ENCODE measurements at places on chromosomes 7 and 10. TPM values are rescaled to one million over a fixed set of nuclear protein-coding genes. Genes with fewer than 3 reads are reported as not detected.

GRCh38 chr7:36288501-36288900 is 101.2 kb upstream of the ANLN start:
- no peak for DNase-seq

GRCh38 chr10:30456266-30456665 is 22.3 kb downstream of the MAP3K8 start:
- DNase-seq = no peak

DNA sequence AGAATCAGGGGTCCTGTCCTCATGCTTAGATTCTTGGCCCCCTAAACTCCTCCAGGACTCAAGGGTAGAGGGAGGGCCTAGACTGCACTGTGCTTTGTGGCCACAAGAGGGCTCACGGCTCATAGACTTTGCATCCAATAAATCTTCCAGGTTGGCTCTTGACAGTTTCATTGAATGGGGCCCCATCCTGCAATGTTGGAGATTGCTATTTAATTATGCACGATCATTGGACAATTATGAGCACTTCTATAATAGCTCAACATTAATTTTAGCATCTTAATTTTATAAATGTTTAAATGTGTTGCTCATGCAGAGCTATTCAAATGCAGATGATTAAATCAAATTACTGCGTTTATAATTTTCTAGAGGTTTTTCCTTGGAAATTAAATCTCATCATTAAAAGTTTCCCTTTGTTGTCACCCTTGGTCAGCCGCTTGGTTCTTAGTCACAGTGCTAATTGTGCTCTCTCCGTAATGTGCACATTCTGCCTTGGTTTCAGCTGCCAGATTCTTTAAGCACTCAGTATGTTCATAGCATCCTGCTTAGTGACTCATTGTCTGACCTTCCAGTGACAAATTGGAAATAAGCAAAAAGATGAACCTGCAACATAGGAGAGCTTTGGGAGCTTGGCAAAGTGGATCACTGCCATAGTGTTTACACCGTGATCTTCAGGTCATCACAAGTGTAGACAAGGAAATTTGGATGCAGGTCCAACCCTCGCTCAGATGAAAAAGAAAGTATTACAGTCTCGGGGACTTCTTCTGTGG is 33.4 kb upstream of the PLPP4 start:
- DNase-seq = no peak

GRCh38 chr10:111075577-111076185 is 1.1 kb upstream of the ADRA2A start:
- DNase-seq = no peak

Gene ADCYAP1R1
- not detected for total RNA-seq

Gene RBM17
- total RNA-seq = 146 TPM
